ENCODE measurements at places on chromosomes 5 and 9.

DNA sequence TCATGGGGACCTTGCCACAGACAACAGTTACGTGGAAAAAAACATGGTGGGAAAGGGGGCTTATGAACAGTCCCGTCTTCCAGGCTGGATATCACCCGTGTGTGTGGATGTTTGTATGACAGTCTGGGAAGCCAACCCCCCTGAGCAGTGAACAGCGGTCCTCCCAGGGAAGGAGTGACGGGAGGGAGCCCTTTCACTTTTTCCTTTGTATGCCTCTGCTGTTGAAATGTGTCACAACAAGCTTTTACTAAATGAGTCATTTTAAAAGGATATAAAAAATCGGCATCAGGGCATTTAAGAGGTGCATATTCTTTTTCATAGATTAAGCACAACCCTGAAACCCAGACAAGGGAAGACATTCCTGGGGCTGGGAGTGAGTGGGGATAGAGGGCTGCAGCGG, 5.1 kb downstream of the MYMK start:
- no peak for DNase-seq

DNA sequence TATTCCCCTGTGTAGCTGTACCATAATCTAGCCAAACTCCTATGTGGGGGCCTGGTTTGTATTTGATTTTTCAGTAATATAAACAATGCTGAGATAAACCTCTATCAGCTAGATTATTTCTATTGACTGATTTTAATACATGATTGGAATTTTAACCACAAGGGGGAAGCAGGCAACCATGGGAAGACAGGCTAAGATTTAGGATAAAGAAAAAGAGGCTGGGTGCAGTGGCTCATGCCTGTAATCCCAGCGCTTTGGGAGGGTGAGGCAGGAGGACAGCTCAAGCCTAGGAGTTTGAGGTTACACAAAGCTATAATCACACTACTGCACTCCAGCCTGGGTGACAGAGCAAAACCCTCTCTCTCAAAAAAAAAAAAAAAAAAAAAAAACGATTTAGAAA, 18.1 kb upstream of the GPX3 start:
- DNase-seq = peak; percentile 33

DNA sequence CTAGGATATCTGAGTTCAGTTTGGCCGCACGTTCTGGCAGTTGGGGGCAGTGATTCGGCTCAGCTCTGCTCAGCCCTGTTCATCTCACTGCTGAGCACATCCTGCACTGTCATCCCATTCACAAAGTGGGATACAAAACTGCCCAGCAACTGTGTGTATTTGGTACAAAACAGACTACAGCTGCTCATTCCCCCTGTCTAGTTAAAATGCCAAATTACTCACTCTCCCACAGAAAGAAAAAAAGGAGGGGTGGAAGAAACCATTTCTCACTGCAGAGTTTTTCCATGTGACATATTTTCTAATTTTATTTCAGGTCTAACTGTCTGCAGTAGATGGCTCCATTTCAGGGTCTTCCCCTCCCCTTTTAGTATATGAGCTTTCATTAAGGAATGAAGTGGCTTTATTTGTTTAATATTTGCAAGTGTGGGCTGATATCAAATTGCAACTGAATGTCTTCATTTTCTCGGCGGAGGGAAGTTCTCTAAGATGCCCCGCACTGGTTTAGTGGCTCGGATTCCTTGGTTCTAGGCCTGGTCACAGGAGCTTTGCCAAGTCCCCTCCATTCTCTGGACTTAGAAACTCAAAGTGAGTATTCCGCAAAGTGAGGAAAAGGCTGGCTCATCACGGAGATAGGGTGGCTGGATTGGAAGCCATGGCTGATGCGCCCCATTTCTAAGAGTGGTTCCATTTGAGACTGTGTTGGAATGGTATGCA, 14.7 kb downstream of the COL15A1 start:
- peak; percentile 77 for DNase-seq

GRCh38 chr5:142342128-142342981, 17.5 kb upstream of the SPRY4 start:
- peak; percentile 59 for DNase-seq

GRCh38 chr5:149265597-149265996, 6.1 kb upstream of the AFAP1L1 start:
- DNase-seq = peak; percentile 69

- DNase-seq = no peak
These were observed 27.1 kb upstream of the C9orf40 start for GRCh38 chr9:74979844-74980243.

GRCh38 chr9:82923092-82923911, 139.6 kb downstream of the RASEF start:
- peak; percentile 38 for DNase-seq

DNA sequence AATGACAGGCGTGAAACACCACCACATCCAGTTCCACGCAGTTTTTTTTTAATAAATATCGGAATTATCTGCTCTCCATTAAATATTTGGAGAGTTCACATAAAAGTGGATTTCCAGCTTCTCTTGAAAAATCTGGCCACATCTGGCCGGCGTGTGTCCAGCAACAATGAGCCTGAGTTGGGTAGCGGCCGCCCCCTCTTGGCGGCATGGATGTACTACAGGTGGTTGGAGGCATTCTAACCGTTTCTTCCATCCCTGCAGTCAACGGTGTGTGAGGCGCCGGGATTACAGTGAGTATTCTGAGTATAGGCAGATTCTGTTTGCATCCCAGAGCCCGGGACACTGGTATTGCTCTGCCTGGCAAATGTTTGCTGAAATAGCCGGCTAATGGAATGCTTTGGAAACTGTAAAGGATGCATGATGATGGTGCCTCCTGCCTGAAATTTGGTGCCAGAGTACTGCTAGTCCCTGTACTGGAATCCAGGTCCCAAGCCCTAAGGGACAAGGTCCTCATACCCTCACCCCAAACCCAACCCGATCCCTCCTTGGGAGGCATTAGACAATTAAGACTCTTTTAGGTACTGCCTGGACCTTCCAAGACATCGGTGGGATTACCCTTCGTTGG, 13.6 kb upstream of the GM2A start:
- peak; percentile 46 for DNase-seq

DNA sequence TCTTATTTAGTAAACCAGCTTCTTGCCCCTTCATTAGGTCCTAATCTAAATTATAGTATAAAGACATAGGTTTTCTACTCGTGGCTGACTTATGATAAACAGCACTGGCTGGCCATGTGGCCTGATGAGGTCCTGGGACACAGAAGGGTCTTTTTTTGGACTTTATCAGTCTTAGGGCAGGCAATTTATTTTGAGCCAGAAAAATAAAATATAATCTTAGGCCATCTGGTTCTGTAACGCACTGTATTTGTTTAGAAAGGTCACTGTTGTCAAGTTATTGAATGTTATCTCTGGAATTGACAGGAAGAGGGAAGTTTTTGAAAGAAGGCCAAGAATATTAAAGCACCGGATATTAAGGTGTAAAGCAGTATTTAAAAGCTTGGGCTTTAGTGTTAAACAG, 53.9 kb downstream of the RFX3 start:
- DNase-seq = no peak

- DNase-seq = peak; percentile 60
These were observed 14.3 kb upstream of the NR4A3 start for GRCh38 chr9:99807276-99807852.

DNA sequence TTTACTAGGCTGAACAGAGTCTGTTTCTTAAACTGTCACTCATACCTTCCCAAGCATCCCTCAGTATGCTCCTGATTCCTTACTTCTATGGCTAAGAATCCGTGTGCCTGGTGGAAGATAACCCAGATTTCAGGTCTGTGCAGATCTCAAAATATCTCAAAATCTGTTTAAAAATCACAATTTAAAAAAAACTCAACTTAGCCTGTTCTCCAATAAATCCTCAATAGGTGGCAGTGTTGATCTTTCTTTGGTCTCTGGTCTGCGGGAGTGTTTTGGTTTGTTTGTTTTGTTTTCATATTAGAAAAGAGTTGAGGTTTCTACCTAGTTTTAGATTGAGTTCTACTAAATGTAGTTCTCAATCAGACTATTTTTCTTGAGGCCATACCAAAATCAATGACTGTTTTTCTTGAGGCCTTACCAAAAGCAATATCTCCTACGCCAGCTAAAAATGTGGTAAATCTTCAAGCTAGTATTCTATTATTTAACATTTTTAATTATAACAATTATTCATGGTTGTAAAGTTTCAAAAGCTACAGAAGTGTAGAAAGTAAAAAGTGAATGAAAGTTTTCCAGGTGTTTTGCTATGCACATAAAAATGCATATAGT, 57.9 kb downstream of the TGFBR1 start:
- DNase-seq = peak; percentile 45

GRCh38 chr9:71582347-71582746, 186.0 kb downstream of the CEMIP2 start:
- DNase-seq = no peak

DNA sequence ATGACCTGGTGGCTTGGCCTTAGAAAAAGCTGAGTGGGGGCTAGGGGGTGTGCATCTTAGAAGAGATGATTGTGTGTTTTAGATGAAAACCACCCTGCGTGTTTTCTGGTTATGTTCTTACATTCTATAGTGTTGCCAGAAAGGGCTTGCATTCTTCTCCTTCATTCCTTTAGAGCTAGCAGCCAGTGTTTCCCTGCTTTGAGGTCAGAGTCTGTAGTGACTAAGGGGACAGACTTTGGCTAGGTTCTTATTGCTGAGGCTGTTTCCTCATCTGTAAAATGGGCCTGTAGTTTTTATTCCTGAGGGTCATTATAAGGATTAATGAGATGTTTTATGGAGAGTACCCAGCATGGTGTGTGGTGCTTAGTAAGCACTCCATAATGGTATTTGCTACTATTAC, 6.4 kb downstream of the MAST4 start:
- no peak for DNase-seq

- DNase-seq = no peak
These were observed 198.6 kb downstream of the PAX5 start for GRCh38 chr9:36835271-36835996.

GRCh38 chr9:124652615-124653393, 118.3 kb downstream of the NR6A1 start:
- DNase-seq = peak; percentile 95

GRCh38 chr5:65032250-65032649, 263.5 kb downstream of the CWC27 start:
- DNase-seq = peak; percentile 99

DNA sequence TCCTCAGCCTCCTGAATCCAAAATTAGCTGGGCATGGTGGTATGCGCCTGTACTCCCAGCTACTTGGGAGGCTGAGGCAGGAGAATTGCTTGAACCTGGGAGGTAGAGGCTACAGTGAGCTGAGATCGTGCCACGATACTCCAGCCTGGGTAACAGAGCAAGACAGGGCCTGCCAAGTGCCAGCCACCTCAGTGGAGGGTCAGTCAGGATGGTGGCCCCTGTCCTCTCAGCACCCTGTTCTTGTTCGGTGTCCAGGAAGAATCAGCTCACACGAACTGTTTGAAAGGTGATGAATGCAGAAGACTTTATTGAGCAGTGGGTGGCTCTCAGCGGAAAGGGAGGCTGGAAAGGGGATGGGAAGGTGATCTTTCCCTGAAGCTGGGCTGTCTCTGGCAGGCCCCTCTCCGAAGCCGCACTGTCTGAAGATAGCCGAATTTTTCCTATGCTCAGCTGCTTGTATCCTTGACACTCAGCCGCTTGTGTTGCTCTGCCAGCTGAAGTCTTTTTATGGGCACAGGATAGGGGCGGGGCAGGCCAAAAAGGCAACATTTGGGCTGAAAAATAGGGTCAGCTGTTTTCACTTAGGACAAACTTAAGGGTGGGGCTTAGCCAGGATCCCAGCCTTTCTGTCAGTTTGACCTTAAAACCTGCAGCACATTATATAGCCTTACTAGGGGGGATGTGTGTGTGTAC, 50.9 kb downstream of the UBE2R2 start:
- DNase-seq = no peak

- DNase-seq = peak; percentile 88
These were observed 69.1 kb upstream of the TARS1 start for GRCh38 chr5:33371660-33372059.

GRCh38 chr9:14198841-14199455, 115.0 kb downstream of the NFIB start:
- peak; percentile 59 for DNase-seq

DNA sequence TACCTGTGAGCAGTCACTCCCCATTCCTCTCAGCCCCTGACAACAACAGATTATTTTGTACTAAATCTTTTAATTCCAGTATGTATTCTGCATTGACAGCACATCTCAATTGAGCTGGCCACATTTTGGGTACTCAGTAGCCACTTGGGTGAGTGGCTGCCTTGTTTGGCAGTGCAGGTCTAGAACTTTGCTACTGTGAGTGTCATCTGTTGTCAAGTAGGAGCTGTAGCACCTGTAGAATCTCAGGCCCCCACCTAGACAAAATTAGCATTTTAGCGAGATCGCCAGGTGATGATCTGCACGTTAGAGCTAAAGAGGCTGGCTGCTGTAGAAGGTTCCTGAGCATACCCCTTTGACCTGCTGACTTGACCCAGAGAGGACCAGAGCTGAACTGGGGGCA, 44.4 kb upstream of the CPEB4 start:
- no peak for DNase-seq

DNA sequence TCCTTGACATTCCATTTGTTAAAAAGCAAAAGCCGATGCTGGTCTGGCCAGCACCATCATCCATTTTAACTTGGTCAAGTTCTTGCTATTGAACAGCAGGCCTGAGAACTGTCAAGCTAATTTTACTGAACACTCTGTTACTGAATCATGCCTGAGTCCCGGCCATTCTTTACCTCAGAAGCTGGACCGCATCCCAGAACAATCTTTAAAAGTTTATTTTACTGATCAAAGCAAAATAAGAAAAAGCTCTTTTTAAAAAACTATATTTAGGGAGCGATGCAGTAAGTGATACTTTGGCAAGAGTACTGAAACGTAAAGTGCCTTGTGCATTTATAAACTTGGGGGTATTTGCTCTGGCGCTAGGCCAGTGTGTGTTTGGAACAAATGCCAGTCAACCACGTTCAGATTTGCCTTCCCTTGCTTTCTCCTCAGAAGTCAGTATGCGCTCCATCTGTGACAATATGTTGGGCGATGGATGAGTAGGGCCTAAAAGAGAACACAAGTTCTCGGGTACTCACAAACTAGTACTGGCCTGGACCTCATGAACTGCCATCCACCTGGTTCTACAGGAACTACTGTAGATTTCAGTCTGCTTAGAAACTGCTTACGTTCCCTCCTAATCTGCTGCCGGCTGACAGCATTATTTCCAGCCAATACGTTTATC, 161.9 kb downstream of the MAPKAP1 start:
- DNase-seq = peak; percentile 73

GRCh38 chr5:145936401-145937131, at the start of gene SH3RF2:
SH3RF2 (plus strand) TSS chr5:145936578; CDS start chr5:145937929, 1,351 bp downstream.
- peak; percentile 82 for DNase-seq

- DNase-seq = peak; percentile 84
These were observed 743.9 kb downstream of the NR2F1-AS1 start for GRCh38 chr5:92836855-92837755.
